ENCODE measurements at places on chromosomes 3 and 15.

DNA sequence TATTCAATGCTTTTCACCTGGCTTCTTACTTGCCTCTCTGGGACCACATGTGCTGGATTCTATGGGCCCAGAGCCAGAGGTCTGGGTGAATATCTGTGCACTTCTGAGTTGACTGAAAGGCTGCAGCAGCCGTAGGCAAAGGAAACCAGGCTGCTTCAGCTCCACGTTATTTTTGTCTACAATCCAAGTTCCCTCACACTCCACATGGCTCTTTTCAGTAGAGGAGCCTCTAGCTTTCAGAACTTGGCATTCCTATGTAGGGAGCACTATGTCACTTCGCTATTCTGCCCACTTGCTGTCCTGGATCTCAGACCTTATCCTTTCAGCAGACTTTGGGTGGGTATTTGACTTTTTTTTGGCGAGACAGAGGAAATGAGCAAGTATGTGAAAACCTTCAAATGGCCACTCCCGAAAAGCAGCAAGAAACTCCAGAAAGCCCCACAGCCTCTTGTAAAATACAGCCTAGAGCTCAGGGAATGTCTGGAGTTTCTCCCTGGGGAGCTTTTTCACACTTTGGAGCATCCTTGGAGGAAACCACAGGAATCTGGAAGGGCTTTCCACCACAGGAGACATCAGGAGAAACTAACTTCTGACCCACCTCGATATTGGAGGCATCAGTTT, 80.9 kb downstream of the DUT start:
- DNase-seq, result peak; percentile 84

GRCh38 chr3:150723946-150724345, 20.2 kb upstream of the ERICH6 start:
- DNase-seq, result no peak

DNA sequence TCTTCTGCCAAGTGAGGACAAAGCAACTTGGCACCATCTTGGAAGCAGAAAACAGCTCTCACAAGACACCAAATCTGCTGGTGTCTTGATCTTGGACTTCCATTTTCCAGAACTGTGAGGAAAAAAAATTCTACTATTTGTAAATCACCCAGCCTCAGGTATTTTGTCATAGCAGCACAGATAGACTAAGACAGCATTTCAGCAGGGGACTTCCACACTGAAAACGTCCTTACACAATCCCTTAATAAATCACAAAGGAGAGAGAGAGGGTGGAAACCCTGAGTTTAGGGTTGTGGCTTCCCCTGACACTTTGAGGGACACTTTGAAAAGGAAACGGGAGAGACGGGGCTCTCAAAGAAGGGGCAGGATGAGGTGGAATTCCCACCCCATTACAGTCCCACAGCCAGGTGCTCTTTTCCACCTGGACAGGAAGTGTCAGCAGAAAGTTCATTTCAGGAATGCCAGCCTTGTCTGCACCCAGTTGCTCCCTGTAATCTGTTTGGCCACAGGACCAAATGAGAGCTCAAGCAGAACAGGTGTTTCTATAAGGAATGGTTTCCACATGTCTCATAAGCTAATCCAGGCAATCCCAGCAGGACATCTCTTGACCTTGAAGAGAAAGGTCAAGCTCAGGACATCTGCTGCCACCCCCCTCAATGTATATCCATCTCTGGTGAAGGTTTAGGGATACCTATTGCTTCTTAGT, 51.3 kb downstream of the MYLK start:
- no peak for DNase-seq

GRCh38 chr3:63232764-63233396, 45.2 kb upstream of the SYNPR start:
- DNase-seq, result no peak

DNA sequence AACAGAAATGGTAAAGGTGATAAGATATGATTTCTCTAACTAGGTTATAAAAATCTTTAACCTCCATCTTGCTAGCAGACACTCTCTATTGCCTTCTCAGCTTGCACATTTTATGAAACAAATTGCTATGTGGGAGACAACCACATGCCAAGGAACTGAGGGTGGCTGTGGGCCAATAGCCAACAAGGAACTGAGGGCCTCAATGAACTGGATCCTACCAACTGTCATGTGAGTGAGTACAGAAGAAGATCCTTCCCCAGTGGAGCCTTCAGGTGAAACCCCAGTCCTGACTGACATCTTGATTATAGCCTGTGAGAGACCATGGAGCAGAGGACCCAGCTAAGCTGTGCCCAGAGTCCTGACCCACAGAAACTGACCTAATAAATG, 129.2 kb upstream of the LRIG1 start:
- DNase-seq, result no peak

GRCh38 chr3:69646287-69647067, 92.8 kb upstream of the MITF start:
- no peak for DNase-seq

DNA sequence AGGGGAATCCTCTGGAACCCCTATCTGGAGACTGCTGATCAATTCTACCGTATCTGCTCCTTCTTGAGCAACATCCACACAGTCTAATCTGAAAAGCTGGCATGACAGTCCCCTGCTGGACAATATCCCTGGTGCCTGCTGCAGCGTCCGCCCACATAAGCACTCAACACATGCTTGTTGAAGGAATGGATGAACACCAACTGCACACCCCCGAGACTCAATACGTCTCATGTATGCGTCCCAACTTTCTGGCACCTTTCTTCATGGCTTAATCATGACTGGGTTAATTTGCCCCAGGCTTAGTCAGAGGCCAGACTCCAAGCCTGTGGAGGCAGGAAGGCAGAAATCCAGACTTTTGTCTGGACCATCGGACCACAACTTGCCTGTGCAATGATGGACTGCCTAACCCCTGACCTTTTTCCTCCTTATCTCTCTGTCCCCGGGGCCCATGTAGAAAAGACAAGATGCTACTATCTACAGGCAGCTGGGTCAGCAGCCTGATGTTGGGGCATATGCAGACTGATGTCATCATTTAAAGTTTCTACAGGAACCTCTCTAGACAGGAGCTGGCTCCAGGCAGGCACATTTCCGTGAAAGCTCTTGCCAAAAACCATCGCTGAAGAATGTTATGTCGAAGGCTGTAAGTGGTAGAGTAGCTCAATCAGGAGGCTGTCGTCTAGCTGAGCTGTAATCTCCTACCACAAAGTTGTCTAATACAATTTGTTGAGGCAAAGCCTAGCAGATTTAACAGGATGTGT, 114.1 kb upstream of the TPM1 start:
- DNase-seq, result peak; percentile 89

DNA sequence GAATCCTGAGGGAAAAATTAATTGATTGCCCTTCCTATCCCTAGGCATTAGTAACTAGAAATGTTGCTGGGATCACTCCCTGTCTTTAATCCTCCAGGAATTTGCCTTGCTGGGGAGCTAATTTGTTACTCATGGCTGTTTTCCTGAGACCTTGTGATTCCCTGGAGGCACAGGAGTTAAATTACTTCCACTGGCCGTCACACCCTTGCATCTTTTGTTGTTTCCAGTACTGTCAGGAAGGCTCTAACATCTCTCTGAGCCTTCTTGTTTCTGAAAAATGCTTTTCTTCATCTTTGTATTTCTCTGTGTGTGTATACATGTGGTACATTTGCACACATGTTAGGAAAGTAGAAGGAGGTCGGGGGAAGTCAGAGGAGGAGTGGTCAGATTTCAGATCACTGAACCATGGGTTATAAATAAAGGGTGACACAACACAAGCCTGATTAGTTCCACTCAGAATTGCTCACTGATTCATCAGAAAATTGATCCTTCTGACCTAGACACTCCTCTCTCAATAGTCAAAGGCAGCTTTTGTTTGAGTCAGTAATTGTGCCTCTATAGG, 23.5 kb upstream of the LRRFIP2 start:
- DNase-seq, result peak; percentile 87

- DNase-seq, result no peak
Measured at GRCh38 chr3:142366434-142366833, 81.4 kb downstream of the XRN1 start.

DNA sequence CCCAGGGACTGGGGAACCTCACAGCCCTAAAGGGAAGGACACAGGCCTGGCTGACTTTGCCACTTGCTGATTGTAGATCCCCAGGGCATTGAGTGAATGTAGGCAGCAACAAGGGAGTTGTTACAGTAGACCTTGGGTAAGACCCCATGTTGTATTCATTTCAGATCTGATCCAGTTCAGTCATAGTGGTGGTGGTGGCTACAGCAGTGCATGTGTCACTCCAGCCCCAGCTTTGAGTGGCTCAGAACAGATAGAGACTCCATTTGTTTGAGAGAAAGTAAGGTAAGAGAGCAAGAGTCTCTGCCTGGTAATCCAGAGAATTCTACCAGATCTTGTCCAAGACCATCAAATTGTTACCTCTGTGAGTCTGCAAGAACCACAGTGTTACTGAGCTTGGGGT, 278.7 kb upstream of the SATB1 start:
- no peak for DNase-seq

DNA sequence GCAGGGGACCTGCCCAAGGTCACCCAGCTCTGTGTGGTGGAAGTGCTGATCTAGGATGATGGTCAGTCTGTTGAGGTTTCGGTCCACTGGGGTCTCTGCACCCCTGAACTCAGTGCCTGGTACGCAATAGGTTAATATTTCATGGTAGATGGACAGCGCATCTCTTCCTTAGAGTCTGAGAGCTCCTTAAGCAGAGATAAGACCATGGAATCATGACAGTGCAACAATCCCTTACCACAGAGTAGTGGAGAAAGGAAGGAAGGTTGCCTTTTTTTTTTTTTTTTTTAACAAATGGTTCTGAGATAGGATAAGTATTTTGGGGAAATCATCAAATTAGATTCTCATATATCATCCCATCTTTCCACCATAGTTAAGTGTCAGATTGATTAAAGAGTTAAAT, 79.8 kb upstream of the SLC6A1 start:
- no peak for DNase-seq

DNA sequence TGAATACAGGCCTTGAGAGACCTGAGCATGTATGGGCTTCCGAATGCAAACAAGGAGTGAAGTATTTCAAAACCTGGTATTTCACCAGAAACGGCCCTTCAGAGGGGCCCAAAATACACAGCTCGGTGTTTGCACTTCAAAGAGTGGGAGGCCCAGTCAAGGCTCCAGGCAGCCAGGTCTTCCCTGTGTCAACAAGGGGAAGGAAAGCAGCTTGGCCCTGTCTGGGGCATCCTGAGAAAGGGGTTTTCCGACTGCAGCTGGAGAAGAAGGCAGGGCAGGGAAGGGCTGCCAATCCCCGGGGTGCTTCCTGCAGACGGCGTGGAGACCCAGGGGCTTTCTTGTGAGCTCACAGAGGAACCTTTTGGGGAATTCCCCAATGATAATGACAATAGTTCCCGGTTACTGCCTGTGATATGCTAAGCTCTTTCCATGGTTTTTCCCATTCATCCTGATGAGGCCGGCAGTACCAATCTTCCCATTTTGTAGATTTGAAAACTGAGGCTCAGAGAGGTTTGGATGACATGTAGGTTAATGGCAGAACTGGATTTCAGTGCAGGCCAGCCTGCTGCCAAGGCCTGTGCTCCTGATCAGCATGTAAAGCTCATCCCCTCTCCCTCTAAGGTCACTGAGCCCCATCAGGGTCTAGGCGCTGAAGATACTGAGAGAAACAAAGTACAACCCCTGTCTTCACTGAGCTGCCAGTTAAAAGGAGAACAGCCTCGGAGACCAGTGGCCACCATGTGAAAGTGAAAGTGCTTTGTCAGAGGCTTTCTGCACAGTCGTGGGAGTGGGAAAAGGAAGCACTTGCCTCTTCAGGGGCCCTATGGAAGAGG, 43.0 kb upstream of the TLE3 start:
- no peak for DNase-seq

- no peak for DNase-seq
Measured at GRCh38 chr3:73626106-73626505, 1.4 kb upstream of the PDZRN3 start.

- DNase-seq, result no peak
Measured at GRCh38 chr3:50862221-50862620, 187.5 kb downstream of the DOCK3 start.

GRCh38 chr3:193865896-193866480, 270.0 kb upstream of the HES1 start:
- DNase-seq, result no peak

GRCh38 chr3:123124971-123125370, 58.1 kb downstream of the PDIA5 start:
- no peak for DNase-seq

DNA sequence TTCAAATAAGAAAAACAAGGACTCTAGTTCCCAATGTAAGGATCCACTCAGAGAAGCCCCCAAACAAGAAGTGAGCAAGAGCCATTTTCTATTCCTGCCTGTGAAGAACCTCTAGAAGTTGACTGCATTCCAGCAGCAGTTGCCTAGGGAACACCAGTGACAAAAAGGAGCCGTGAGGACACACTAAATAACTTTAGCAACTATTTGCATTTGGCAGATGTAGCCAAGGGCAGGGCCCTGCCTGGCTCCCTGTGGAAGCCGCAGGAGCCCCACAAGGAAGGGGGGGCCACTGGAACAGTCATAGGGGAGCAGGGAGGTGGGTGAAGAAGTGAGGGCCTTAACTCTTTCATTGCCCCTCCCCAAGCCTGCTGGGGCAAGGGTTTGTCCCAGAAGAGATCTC, 470.2 kb upstream of the PROK2 start:
- DNase-seq, result no peak

- no peak for DNase-seq
Measured at GRCh38 chr3:39277893-39278615, 1.8 kb downstream of the CX3CR1 start.

DNA sequence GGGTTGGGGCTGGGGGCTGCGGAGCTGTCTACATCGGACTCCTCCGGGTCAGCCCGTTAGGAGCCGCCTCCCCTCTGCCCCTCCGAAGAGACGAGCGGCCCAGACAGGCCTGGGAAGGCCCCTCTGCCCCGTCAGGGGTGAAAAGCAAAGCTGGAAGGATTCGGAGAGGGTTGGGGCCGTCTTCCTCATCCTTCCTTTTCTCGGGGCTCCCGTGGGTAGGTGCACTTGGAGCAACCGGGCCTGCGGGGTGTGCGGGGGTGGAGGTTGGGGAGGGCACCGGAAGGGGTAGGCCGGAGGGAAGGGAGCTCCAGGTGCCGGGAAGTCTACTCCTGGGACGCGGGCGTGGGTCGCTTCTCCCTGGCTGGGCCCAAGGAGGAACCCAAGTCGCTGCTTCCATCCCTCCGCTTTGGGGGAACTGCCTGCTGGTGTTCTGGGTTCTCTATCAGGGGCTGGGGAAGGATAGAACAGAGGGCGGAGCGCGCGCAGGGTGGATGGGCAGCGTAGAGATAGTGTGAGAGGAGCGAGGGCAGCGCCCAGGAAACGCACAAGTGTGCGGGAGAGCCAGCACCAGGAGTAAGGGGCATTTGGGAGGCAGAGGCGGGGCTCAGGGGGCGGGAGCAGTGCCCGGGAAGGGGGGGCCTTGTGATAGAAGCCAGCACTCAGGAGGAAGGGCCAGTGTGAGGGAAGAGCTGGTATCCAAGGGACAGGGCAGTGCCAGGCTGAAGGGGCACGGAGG, 590 bp downstream of the POLR2H start:
- no peak for DNase-seq

- no peak for DNase-seq
Measured at GRCh38 chr15:78088773-78089080, 3.6 kb upstream of the SH2D7 start.

DNA sequence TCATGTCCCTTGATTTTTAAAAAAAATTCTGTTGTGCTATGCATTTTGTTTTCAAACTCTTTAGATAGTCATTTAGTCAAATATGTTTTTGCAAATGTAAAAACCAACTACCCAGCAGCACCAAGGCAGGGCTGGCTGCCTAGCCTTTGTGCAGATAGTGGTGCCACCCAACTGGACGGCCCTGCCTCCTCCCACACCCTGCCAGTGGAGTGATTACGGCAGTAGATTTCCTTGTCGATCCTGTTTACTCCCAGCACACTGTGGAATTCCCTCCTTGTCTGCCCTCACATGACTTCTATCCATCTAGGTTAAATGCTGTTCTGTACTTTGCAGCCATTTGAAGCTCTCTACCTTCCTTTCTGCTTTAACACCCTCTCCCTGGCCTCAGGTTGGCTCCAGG, 79.4 kb upstream of the PLXNA1 start:
- DNase-seq, result no peak
